GM18507 (cell line): ENCODE measurements at places on chromosomes 2 and 18.

DNA sequence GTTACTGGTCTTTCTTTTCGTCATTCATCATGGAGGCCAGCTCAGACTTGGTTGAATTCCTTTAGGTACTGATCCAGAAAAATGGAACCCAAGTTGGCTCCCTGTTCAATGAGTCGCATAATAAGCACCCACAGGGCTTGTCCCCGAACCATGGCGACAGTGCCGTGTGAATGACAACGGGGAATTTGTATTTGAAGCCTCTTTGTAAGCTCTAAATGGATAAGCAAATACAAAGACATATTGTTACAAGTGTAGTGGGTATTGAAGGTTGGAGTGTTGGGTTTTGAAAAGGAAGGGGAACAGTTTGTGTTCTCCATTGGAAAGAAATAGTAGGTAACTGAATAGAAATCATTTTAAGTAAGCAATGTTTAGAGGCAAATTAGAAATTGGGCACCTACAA is 288.9 kb downstream of the SLC4A3 start:
- no peak for DNase-seq

DNA sequence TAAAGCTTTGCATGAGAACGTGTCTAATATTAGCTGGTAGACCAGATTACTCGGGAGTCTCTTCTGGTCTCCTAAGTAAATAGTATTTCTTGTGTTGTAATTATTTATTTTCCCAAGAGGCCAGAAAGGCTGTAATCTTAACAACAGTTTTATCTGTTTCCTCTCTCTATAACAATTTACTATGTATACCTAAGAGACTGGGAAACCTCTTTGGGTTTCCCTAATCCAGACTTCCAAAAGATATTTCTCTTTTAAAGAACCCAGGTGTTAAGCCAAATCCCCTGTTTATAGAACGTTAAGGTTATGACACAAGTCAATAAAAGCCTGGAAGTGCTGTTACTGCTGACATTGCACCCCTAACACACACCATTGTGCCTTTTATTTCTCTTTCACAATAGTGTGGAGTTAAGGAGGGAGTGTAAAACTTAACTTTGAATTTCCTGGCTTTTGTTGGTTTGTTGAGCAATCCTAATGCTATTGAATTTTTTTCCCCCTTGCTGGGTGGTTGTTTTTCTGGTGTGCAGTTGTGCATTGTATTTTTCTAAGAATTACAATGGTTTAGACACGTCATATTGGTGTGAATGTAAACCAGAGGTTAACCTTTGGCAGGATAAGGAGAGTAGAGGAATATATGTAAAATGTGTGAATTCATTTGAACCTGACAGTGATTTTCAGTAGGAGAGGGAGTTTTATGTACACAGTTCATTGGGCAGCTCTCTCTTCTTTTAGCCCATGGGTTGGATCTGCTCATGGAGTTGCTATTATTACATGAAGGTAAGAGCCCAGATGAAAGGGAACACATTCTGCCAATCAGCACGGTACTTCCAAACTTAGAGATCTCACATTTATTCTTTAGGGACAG is 192.8 kb downstream of the MTX2 start:
- DNase-seq, result no peak

DNA sequence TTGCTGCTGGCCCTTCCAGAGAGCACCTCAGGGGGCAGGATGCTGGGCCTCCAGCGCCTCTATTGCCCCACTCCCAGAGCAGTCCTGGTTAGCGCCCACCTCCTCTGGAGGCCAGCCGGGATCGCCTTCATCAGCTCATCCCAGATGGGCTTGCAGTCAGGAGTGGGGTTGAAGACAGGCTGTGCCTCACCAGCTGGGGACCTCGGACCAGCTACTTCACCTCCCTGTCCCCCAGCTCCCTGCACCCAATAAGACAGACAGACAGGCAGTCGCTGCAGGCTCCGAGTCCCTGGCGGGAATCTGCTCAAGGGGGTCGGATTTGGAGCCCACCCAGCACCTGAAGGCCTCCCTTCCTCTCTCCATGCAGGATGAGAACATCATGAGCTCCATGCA is 18.9 kb upstream of the FAHD2A start:
- DNase-seq, result no peak

GRCh38 chr2:2523461-2524347 is 192.6 kb upstream of the MYT1L start:
- no peak for DNase-seq

GRCh38 chr2:203685081-203685621 is 21.3 kb upstream of the CD28 start:
- DNase-seq, result no peak

GRCh38 chr2:110869472-110870446 is 137.4 kb downstream of the ACOXL start:
- no peak for DNase-seq

- no peak for DNase-seq
Measured at GRCh38 chr2:48722391-48722790, 33.1 kb downstream of the LHCGR start.

DNA sequence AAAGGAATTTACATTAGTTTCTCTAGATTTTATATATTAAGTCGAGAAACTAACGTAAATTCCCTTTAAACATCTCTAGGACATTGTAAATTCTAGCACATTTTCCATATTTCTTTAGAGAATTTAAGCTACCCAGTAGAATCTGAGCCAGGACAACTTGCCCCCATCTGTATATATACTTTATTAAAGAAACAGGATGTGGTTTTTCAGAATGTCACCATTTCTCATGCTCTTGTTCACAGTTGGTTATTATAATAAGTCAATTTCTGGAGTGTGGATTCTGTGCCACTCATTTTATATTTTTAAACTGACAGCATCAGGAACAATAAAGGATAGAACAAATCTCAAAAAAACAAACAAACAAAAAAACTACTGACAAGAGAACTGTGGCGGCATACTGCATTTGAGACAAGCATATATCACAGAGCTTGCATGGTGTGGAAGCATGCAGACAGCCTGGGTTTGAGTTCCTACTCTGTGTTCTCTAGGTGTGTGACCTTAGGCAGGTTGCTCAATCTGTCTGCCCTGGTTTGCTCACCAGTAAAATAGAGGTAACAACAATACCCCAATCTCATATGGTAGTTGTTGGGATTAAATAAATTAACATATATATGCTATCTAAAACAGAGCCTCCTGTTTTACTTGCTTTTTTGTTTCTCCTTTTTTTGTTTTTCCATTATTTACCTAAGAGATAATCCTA is 61.4 kb upstream of the DNER start:
- DNase-seq, result no peak

GRCh38 chr18:76960528-76961035 is 138.2 kb downstream of the ZNF236 start:
- no peak for DNase-seq

DNA sequence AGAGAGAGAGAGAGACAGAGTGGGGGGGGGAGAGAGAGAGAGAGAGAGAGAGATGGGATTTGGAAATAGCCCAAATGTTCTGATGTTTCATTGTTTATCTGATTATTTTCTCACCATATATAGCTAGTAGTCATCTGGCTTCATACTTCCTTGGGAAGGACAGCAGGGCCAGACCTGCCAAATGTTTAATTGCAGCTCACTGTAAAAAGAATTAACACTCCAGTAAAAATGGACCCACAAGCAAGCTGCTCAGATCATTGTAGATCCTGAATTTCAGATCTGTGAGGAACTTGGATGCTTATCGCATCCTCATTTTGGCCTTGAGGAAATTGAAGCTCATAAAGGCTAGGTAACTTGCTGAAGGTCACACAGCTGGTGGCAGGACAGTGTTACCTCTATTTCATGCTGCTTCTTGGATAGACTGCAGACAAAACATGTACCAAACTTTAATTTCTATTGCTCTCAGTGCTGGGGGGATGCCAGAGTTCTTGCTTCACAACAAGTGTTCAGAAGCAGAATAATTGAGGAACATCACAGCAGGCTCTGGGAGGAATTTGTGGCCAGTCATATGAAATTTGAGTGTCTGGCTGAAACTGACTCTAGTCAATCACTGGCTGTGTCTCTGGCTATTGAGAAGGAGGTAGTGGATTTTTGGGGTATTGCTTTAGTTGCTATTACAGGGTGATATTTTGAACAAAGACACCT is 223.5 kb downstream of the PIK3C3 start:
- no peak for DNase-seq
